ENCODE measurements at places on chromosomes 4 and X.

GRCh38 chr4:112513971-112514646 lies 1.9 kb downstream of the NEUROG2 start:
- no peak for DNase-seq

DNA sequence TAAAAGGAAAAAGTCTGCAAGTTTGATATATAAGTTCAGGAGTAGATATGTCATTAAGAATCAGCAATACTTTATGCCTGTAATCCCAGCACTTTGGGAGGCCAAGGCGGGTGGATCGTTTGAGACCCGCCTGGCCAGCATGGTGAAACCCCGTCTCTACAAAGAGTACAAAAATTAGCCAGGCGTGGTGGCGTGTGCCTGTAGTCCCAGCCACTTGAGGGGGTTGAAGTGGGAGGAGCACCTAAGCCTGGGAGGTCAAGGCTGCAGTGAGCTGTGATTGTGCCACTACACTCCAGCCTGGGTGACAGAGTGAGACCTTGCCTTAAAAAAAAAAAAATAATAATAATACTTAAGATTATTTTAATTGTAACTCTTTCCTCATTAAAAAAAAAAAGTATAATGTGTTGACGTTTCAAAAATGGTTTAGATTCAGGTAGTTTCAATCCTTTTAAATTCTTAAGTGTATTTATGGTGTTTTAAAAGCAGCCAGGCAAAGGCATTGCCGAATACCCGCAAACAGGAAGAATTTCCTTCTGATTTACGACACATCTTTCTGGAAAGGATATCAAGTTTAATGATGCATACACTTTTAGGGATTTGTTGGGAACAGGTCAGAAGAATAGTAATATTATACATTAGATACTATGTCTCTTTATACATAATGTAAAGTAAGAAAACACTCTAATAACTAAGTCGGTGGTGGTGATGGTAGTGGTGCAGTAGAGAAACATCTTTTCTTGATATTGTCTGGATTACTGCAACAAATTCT lies 80.9 kb downstream of the KDM6A start:
- no peak for DNase-seq

- DNase-seq, result no peak
These were observed 99.7 kb downstream of the ATXN3L start for GRCh38 chrX:13219991-13220764.

GRCh38 chrX:51148848-51149247 lies 183.8 kb upstream of the NUDT10 start:
- no peak for DNase-seq

GRCh38 chrX:40326186-40326965 lies 228.6 kb upstream of the BCOR start:
- no peak for DNase-seq

DNA sequence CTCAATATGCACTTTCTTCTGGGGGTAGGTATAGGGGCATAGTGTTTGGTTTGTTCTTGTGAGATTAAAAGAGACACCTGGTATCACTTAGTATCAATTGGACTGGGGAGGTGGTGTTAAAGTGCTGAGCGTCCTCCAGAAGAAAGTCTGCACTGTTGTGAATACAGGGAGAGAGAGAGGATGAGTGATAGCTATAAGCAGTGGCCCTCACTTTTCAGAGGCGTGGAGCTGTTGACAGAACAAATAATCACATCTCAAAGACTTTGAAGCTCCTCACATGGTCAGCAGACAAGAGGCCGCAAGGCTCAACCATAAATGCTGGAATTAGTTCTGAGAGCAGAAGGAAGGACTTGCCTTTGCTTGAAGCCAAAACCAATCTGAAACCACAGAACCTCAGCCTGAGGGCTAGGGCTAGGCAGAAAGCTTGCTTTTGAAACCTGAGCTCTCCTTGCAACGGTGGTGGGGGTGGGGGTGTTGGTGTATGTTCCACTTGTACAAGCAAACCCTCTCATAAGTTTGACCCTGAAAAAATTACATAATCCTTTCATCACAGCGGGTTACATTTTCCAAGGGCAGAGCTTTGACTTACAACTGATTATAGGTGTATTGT lies 123.2 kb upstream of the SCML1 start:
- no peak for DNase-seq

DNA sequence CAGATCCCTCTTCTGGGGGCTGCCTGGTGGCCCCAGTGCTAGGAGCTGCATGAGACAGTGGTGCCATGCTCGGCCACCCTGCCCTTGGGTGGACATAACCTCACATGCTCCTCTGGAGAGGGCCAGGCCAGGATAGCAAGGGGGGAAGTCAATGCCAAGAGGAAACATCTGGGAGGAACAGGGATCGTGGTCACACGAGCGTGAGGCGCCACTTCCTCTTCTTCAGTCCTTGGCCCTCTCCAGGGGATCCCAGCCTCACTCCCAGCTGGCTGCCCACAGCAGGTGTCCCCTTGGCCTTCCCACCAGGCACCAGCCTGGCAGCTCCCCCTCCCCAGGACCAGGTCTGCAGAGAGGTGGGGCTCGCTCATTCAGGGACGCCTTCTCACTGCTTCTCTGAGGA lies 28.6 kb downstream of the TBC1D14 start:
- no peak for DNase-seq

DNA sequence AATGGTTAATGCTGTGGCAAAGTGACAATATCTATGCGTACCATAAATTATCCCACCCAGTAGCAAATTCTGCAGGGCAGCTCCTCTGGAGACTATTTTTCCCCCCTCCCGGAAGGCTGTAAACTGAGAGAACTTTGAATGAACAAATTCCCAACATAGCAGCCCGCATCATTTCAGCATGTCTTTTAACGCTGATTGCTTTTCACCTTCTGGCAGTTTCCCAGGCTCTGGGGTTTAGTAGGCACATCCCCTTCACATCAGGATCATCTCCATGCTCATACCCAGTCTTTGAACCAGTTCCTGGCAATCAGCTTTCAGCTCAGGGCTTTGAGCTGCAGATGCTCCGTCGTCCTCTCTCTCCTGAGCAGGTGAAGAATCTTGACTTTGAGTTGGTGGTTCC lies 26.6 kb upstream of the WDR1 start:
- no peak for DNase-seq

GRCh38 chr4:120007191-120007871 lies 59.3 kb downstream of the MAD2L1 start:
- DNase-seq, result no peak

- no peak for DNase-seq
These were observed 265.7 kb upstream of the FAM241A start for GRCh38 chr4:111879539-111879938.

- no peak for DNase-seq
These were observed 484.5 kb upstream of the PRKX start for GRCh38 chrX:4197971-4198370.

- DNase-seq, result no peak
These were observed 19.5 kb upstream of the WDFY3 start for GRCh38 chr4:84985952-84986351.

DNA sequence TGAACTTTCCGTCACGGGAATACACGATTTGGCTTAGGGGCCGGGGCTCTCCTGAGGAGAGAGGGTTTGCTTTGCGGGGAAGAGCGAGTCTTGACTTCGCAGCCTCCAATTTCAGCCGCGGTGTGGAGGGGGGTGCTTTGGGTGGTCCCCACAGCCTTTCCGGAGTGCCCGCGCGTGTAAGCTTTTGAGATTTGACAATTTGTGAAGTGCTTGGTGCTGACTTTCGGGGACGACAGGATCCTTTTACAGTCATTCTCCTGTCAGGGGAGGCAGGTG lies 355 bp downstream of the SCML1 start:
- DNase-seq, result no peak

GRCh38 chr4:189177130-189177529 lies 763.5 kb upstream of the FRG1 start:
- DNase-seq, result no peak

- no peak for DNase-seq
These were observed 468 bp upstream of the MAGEA4 start for GRCh38 chrX:151912221-151912620.

GRCh38 chr4:108049406-108049805 lies 59.7 kb downstream of the HADH start:
- DNase-seq, result no peak

- DNase-seq, result no peak
These were observed 45.0 kb downstream of the SLC9A7 start for GRCh38 chrX:46713672-46714490.

GRCh38 chrX:2500091-2500802 lies 529 bp downstream of the DHRSX start:
- DNase-seq, result no peak

DNA sequence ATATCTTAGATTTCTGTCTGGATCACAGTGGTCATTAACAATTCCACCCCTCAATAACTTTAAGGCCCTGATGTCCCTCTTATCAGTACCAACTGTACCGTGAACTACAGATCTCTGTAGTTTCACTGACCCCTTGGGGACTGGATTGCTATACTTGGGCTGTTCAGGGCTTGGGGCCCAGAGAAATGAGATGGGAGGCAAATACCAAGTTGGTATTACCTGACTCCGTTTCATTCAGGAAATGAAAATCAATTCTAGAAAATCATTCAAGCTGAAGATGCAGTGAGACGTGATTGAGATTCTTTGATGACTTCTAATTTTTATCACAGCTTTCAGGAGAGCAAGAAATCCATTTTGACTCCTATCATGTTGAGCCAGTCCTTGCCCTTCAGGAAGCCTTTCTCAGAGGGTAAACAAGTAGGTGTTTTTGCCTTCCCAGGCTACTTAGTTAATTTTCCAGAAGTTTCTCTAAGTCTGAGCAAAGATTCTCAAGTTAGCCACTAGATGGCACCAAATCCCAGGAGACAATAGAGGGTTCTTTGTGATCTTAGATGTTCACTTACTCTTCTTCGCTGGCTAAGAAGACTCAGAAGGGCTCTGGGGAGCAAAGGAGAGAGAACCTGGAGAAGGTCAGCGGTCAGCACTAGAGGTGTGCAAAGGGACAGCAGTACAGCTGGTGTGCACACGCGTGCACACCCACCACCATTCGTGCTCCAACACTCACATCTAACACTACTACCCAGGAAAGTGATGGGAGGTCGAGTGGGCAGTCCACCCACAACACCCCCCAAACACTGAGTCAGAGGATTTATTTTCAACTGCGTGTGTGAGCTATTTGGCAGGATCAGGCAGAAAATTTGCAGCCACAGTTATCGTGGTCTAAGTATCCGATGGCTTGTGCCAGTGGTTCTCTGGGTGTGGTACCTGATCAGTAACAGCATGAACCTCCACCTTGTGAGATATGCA lies 7.4 kb downstream of the HNRNPH2 start:
- DNase-seq, result no peak

GRCh38 chrX:154476821-154477220 lies 2.3 kb downstream of the LAGE3 start:
- no peak for DNase-seq

GRCh38 chrX:53438174-53438831 lies 4.1 kb upstream of the HSD17B10 start:
- no peak for DNase-seq

DNA sequence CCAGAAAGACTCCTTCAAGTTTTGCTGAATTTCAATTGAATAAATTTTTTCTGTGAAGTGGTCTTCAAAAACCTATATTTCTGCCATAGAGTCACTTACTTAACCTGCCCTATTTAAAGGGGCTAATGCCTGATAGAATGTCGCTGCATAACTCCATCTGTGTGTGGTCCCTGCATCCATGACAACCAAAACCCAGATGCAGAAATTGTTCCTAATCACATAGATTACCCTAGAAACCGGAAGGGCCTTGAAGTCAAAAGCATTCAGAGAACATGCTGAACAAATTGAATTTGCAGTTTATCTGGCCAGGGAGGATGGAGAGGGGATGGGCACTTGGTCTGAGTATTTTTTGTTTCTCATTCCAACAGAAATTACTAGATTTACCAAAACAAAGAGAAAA lies 1.5 kb upstream of the PARM1 start:
- no peak for DNase-seq

GRCh38 chr4:171814545-171814944 lies 1.3 kb downstream of the GALNTL6 start:
- no peak for DNase-seq

DNA sequence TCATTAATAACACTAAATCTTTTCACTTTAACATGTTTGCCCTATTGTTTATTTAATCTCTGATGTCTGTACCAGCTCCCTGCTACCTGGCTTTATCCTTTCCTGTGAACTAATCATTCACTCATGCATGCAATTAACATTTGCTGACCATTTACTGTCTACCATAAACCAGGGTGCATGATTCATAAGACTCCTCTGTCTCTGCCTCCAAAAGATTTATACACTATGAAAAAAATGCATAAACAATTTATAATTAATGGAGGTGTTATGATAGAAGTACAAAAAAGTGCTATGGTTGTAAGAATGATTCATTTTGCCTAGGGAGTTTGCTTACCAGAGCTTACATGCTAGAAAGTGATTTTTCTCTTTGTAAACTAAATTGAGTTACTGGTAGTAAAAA lies 24.5 kb upstream of the CPEB2 start:
- no peak for DNase-seq

DNA sequence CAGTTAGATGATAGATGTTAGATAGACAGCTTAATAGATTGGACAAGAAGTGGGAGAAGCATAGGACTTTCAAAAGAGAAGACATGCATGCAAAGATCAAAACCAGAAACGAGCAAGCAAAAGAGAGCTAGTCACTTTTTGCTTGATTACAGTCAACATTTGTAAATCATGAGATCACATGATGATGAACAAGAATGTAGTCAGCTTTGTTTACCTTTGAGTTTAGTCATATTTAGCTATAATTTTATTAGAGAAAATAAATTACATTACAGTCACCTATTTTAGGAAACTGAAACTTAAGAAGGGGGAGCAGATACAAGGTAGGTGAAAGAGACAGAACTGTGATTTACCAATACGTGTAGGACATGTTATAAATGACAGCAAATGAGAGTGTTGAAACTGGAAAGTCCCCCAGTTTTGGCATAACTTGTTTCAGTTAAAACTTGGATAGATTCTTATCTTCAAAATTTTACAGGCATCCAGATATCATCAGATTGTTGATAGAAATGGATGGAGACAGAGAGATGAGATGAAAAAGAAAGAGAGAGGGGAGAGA lies 1083.1 kb upstream of the PCDH10 start:
- DNase-seq, result no peak

GRCh38 chrX:24298191-24298590 lies 15.7 kb downstream of the SUPT20HL2 start:
- no peak for DNase-seq

- no peak for DNase-seq
These were observed 147.6 kb upstream of the TBC1D9 start for GRCh38 chr4:140903522-140904475.

Data from RWPE2 (cell line).